H9 (cell line): ENCODE measurements at places on chromosomes 12 and 14. TPM values are rescaled to one million over a fixed set of nuclear protein-coding genes. Genes with fewer than 3 reads are reported as not detected.

SCN8A gene
- total RNA-seq = 13.7 and 15.2 TPM in 2 replicates

GALNT8 gene
- total RNA-seq = 5.4 and 5.9 TPM in 2 replicates

PRR4 gene
- 1.9 and 4.3 TPM in 2 replicates for total RNA-seq

FAIM2 gene
- 0.22 and 0.42 TPM in 2 replicates for total RNA-seq

PLEKHG3 gene
- 48.5 and 49.5 TPM in 2 replicates for total RNA-seq

DCAF11 gene
- total RNA-seq = 73.4 and 74.3 TPM in 2 replicates

RPAP3 gene
- total RNA-seq = 48.9 and 53.3 TPM in 2 replicates

PRIMA1 gene
- 1.7 and 2.3 TPM in 2 replicates for total RNA-seq

CARMIL3 gene
- total RNA-seq = 4.7 and 5.8 TPM in 2 replicates

CYP27B1 gene
- total RNA-seq = 6.1 and 6.5 TPM in 2 replicates

C12orf54 gene
- total RNA-seq = not detected in 2 replicates

ALDH1L2 gene
- 1.9 and 2.2 TPM in 2 replicates for total RNA-seq

TMPRSS12 gene
- total RNA-seq = not detected in 2 replicates

MYG1 gene
- total RNA-seq = 89.5 and 91.8 TPM in 2 replicates

NT5DC3 gene
- 13.3 and 13.6 TPM in 2 replicates for total RNA-seq

EML1 gene
- total RNA-seq = 16.7 and 19.0 TPM in 2 replicates

KRT71 gene
- not detected in 2 replicates for total RNA-seq

NRL gene
- total RNA-seq = 2.2 and 2.5 TPM in 2 replicates

SLC5A8 gene
- total RNA-seq = 0.07 TPM in 2 replicates

HNF1A gene
- not detected in 2 replicates for total RNA-seq
